ENCODE measurements at places on chromosomes 5 and 9.

DNA sequence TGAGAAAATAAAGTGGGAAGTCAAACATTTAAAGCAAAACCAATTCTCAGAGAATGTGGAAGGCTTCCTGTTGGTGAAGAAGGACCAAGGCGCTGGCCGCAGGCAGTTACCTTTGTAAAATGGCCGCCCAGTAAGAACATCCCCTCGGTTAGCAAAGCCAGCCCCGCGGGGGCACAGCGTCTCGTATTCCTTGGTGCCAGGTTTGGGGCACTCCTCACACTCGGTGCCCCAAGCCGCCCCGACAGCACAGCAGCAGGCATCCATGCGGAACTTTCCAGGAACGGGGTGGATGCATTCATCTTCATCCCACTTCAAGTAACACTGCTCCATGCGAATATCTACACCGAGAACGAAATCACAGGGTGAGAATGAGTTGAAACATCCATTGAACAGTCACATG, 192.8 kb downstream of the FBN2 start:
- no peak for DNase-seq

DNA sequence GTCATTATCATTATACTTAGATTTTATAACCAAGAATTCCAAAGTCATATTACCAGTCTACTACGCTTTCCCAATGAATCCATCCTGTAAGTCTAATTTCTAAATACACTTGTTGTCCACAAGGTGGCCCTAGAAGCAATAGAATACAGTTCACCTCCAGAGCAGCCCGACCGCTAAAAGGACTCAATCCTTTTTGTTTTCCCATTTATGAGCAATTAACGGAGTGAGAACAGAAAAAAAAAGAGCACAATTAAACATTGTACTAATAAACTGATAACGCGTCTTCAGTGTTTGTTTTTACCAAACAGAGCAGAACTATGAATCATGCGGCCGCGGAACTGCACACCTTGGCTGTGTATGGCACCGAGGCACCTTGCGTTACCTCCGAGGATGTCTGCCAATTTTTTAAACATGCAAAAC, 160.7 kb upstream of the DAPK1 start:
- peak; percentile 64 for DNase-seq

- no peak for DNase-seq
These were observed 8.8 kb upstream of the RNF183 start for GRCh38 chr9:113311961-113312360.

DNA sequence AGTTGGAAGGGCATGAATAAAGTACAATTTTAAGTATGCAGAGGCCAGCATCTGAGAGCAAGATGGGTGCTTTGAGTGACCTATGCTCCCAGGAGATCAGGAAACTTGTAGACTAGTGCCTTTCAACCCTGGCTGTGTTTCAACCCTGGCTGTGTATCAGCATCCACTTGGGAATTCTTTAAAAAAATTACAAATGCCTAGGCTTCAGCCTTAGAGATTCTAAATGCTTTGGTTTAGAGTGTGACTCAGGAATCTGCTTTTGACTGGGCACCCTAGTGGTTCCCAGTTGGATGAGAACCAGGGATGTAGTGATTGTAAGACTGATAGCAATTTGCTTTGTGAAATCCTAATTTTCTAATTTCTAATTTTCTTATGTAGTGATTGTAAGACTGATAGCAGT, 65.6 kb downstream of the RALGPS1 start:
- no peak for DNase-seq

GRCh38 chr9:134218230-134218629, 53.9 kb upstream of the RNU6ATAC start:
- no peak for DNase-seq

GRCh38 chr9:23717505-23717904, 108.5 kb downstream of the ELAVL2 start:
- no peak for DNase-seq

- DNase-seq: no peak
These were observed 132.9 kb downstream of the PALM2AKAP2 start for GRCh38 chr9:109912726-109913460.

DNA sequence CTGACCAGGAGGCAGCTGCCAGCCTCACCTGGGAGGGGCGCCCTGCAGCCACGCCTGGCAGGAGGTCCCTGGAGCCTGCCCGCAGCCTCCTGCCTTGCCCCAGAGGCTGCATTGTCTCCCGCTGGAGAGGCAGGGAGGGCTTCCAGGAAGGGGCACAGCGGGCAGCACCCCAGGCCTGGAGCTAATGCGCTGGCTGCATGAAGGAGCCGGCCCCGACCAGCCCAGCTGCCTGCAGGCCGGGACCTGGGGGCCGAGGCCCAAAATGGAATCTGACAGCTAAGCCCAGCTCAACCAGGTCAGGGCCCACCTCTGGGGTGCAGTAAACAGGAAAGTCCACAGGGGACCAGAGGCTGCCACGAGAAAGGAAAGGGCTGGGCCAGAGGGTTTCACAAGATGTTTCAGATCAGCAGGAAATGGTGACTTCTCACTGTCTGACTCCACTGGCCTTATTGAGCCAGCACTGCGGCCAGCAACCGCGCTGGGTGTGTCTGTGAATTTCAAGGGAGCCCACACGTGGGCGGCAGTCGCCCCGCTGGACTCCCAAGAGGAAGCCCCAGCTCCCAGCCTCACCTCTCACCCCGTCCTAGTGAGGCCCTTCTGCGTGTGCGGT, 18.6 kb upstream of the NOTCH1 start:
- peak; percentile 70 for DNase-seq

DNA sequence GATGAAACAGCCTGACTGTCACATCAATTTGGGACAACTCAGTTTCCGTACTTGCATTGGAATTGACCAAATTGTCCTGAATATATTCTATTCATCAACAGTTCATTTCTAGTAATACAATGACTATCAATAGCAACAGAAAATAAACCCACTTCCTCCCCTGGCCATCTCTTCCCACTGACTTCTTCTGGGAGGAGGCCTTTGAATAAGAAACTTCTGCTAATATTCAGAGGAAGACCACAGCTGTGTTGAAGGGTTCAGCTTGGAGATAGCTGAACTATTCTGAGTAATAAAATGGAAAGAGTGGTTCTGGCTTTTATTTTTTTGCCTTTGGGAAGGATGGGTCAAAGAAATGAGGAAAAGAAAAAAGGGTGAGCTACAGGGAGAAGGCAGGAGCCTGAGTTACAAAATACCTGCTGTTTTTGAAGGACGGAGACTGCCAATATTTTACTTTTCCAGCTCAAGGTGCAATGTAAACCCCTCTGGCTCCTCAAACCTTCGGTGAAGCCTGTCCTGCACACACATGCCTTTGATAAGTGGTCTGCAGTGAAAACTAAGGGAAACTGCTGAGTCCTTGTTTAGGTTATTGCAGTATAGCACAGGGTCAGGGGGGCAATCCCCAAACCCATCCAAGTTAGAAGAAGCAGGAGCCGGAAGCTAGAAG, 29.9 kb downstream of the FYB1 start:
- DNase-seq: no peak

DNA sequence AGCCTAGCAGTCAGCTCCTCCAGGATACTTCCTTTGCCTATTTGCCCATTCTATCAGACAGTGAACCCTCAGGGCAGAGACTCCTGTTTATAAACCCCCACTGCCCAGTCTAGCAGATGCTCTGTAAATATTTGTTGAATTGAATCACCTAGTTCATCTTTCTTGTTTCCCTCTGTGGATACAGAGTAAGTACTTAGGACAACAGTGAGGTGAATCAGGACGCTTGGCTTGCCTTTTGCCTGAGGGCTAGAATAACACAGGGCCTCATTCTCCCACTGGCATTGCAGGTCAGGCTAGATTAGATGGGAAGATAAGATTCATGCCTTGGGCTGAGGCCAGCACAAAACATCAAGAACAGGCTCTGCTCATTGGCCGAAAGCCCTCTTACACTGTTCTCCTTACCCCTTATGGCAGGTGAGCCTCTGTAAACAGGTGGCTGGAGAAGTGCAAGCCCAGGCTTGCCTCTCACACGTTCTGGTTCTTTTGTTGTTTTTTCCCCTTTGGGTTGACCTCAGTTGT, 22.2 kb downstream of the TNFSF8 start:
- DNase-seq: no peak

- DNase-seq: no peak
These were observed 1.9 kb downstream of the LMNB1 start for GRCh38 chr5:126778675-126779403.

- no peak for DNase-seq
These were observed 3.7 kb upstream of the SVEP1 start for GRCh38 chr9:110583237-110583636.

DNA sequence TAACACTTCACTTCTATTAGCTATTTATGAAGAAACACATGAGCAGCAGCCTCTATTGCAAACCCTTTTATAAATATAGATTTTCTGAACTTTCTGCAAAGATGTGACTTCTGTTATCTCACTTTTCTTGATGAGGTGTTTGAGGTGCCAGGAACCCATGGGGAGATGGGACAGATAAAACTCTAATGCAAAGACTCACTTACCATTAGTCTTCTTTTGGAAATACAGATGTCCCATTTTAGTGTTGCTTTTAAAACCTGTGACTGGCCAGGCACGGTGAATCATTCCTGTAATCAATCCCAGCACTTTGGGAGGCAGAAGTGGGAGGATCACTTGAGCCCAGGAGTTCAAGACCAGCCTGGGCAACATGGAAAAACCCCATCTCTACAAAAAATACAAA, 171.3 kb upstream of the GAS1 start:
- DNase-seq: no peak

DNA sequence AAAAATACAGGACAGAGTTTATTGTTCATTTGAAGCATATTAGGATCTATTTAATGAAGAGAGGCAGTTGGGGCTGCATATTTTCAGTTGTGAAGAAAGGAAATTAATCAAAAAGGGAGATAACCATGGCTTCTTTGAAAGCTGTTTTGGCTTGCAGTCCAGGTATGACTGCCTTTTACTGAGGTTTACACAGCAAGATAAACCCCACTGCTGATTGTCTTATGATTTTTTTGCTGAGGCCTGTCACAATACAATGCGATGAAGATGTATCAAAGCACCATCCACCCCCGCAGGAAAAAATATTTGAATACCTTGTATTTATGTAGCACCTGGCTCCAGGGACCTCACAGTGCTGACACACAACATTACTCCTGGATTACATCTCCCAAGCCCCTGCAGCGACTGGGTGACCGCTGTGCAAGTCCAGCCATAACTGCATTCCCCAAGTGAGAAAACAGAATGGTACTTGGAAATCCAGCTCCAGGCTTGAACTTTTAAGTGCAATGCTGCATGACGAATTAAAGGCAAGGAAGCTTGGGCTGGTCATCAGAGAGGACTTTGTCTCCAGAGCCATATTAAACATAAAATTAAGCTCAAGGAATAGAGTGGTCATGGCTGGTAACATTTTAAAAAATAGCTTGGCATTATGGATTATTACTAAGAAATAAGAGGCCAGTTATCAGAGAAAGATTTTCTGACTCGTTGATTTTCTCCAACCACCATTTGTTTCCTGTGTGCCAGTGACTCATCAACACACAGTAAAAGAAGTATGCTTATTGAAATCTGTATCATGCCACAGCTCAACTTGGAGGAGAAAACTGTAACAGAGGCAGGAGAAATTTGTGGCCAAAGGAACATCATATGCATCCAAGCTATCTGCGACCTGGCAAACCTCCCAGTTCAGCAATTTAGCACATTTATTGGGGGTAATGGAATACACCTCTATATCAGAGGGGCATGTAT, 374.2 kb downstream of the MAN2A1 start:
- DNase-seq: no peak

GRCh38 chr5:137679910-137680309, 56.0 kb downstream of the KLHL3 start:
- DNase-seq: no peak

GRCh38 chr9:35859310-35859989, 10.8 kb downstream of the OR13J1 start:
- no peak for DNase-seq

All from smooth muscle cell of the brain vasculature (primary cell).